Left hindlimb (tissue), 1 donor: ENCODE measurements at places on chromosomes 13 and 19.
A peak's percentile ranks its signal among the peaks of the same experiment; 100 is the strongest.

GRCh38 chr19:43438291-43439031 lies 23.8 kb downstream of the TEX101 start:
- peak; percentile 78 for DNase-seq

- DNase-seq: no peak
These were observed 162.5 kb downstream of the KCTD12 start for GRCh38 chr13:76723551-76724232.

DNA sequence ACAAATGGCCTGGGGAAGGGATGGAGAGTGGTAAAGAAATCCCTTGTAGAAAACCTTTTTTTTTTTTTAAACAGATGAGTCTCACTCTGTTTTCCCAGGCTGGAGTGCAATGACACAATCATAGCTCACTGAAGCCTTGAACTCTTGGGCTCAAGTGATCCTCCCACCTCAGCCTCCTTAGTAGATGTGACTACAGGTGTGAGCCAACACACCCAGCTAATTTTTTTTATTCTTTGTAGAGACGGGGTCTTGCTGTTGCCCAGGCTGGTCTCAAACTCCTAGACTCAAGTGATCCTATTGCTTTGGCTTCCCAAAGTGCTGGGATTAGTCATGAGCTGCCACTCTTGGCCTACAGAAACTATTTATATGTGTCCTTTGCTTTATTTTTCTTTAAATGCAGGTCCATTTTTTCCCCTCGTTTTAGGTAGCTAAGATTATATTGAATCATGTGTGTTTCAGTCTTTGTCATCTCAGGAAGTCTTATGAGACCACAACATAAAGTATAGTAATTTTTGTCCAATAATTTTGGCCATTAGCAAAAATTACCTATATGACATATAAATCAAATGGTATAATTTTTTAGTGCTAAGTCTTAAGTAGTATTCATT lies 10.5 kb downstream of the LPAR6 start:
- DNase-seq: no peak

GRCh38 chr19:50710094-50710493 lies 9.5 kb downstream of the SHANK1 start:
- peak; percentile 34 for DNase-seq

GRCh38 chr19:47729468-47729798 lies 15.9 kb upstream of the NOP53 start:
- DNase-seq: peak; percentile 84

DNA sequence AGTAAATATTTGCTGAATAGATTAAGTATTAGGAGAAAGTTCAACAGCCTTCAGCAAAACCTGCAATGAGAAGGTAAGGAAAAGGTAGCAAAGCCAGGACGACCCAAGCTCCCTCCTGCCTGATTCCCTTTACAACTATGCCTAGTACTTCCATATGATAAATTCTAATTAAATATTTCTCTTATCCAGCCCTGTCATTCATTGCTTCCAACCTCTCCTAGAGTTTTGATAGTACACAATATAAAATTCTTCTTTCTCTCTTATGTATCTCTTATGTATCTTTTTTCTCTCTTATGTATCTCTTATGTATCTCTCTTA lies 187.2 kb downstream of the DCT start:
- no peak for DNase-seq

DNA sequence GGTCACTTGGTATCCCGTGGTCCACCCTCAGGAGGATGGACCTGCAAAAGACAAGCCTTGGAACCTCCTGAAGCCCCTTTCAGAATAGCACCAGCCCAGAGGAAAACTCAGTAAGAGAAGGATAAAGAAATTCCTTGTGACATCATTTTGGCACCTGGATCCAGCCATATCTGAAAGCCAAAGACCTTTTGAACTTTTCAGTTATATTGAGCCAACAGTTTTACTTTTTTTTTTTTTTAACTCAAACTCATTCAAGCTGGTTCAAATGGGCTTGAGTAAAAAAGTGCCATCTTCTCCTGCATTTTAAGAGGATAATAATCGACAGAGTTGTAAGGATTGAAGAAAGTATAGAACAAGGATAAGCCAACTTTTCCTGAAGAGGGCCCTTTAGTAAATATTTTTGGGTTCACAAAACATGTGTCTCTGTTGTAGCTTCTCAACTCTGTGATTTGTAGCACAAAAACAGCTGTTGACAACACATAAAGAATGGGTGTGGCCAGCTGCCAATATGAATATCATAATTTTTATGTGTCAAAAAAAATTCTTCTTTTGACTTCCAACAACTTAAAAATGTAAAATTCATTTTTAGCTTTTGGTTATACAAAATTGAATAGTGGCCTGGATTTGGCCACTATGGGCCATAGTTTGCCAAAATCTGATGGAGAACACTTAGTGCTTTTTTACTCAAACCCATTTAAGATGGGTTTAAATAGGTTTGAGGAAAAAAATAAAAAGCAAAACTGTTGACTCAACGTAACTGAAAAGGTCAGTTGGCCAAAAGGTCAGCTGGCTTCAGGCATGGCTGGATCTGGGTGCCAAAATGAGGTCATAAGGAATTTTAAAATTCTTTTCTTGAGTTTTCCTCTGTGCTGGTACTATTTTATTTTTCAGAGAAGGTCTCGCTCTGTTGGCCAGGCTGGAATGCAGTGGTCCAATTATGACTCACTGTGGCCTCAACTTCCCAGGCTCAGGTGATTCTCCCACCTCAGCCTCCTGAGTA lies 50.7 kb downstream of the ACSBG2 start:
- no peak for DNase-seq

DNA sequence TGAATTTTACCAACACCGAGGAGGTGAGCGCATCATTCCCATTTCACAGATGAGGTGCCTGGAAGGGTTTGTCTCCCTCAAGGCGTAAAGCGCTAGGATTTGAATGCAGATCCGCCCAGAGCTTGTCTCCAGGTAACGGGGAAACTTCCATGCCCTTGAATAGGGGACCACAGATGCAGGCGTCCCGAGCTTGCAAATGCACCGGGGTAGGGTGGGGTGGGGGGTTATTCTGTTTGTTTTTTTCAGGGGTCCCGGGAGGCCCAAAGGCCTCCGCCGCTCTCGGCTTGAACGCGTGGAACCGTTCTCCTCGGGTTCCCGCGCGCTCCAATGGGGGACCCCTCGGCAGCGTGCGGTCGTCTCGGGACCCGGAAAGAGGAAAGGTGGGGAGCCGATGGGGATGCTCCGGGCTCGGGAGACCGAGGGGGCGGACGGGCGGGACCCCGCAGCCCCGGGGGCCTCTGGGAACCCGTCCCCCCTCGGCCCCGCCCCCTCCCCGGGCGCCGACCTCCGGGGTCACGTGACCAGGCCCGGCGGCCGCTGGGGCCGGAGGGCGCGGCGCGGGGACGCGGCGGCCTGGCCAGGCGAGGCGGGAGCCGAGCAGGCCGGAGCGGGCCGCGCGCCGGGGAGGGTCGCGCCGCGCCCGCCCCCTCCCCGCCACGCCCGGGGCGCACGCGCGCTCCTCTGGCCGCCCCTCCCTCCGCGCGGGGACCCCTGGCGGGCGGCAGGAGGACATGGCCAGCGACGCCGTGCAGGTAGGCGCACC lies at the start of gene PKN1:
Gene PKN1, plus strand, starts transcription at position 516 of the 763 bp plus-strand sequence. Its CDS starts 216 bp downstream, at position 732.
- peak; percentile 73 for DNase-seq

DNA sequence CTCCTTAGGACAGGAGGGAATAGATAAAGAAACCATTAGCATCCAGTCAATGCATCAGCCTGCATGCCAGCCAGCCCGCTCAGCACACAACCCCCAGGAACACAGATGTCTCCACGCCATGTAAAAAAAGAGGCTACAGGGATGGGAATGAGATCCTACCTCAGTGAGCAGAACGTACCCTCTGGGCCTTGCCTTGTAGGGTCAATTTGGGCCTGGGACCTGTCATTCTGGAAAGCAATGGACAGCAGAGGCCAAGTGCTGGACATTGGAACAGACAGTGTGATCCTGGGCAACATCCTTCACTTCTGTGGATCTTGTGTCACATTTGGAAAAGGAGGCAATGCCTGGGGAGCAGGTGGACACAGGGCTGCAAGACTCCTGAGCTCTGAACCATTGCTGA lies 26.0 kb downstream of the VSTM2B start:
- DNase-seq: no peak

DNA sequence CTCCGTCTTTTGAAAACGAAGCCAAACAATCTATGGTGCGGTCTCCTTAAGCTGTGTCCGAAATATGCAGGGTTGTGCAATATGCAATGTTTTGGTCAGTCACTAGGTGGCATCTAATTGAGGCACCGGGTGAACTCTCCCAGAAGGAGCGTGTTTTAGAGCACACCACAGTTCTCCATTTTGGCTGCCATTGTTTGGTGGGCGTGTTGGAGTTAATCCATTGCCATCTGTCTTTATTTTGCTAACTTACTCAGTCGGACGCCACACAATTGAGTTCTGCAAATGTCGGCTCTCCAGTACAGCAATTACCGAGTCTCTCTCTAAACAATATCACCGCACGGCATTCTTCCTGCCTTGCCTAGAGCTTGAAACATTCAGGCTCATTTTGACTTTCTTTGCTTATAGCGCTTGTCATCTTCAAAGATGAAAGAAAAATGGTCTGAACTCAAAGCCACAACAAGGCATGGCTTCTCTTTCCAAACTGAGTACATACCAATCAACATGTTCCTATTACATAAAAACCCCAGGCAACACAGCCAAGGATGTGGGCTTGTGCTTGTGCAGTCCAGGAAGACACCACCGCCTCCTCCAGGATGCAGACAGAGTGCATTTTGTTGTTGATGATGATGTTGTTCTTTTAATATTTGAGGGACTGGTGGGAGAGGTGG lies 182.0 kb upstream of the SERP2 start:
- peak; percentile 67 for DNase-seq

DNA sequence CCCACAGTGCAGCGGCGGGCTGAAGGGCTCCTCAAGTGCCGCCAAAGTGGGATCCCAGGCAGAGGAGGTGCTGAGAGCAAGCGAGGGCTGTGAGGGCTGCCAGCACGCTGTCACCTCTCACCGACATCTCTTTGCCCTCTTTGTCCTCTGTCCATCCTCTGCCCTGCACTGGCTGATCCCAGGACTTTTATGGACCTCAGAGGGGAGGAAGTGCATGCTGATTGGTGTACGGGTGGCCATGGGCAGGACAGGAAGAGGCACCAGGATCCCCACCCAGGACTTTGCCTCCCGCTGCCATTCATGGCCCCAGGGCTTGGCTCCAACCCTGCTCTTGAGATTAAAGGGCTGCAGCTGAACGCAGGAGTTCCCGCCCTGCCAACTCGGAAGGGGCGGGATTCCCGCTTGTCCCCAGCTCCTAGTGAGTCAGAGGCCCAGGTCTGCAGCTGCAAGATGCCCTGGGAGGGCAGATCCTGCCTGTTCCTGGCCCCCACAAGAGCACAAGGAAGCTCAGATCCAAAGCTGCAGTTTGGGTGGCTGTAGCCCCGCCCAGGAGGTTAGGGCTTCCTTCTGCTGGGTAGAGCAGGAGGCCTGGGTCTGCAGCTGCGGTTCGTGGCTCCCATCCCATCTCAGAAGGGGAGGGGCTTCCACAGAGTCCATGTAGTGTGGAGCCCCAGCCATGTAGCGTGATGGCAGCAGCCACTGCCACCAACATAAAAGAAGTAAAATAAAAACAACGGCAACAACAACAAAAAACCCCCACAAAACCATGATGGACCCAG lies 1716.7 kb downstream of the SLITRK1 start:
- no peak for DNase-seq

DNA sequence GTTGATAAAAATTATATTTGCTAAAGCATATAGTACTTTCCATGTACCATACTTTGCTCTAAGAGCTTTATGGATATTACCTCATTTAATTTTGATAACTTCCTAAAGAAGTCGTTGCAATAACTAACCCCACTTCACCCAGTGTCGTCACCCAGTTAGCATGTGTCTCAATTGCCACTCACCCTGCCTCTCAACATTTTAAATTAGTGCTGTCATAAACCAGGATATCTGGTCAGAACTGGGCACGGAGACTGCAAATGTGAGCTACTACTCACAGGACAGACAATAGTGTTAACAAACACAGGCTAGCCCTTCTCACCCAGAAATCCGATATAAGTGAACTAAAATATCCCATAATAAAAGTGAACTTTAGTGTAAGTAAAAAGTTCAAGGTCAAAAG lies 430.6 kb downstream of the KLF12 start:
- no peak for DNase-seq

GRCh38 chr13:57653229-57653989 lies 21.9 kb downstream of the PCDH17 start:
- no peak for DNase-seq

DNA sequence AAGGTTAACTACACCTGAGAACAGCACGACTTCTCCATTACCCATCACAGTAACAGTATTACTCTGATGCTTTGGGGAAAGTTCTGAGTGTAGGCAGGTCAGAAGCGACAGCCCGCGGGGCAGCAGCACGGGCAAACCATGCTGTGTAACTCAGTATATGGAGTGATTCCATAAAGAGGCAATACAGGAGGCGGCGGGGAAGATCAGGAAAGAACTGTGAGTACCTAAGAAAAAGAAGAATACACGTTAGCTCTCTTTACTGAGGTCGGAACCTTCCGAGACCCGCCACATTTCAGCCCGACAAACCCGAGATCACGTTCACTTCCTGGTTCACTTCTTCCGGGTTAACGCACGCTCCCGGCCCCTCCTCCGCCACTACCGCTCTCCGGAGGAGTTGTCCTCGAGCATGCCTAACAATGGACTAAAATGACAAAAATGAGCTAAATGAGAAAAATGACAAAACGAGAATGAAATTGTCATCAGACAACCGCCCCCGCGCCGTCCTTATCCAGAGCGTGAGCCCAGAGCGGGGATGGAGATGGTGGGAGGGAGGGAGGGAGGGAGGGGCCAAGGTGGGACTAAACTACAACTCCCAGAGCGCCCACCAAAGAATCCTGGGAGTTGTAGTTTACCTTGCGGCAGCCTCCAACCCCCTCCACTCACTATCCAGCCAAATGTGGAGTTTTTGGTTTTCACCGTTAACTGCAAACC lies at the start of gene MTRF1:
Gene MTRF1, minus strand, starts transcription at position 316 of the 711 bp plus-strand sequence. CDS start 2,669 bp downstream, outside the sequence.
- peak; percentile 90 for DNase-seq

GRCh38 chr19:7646426-7646700 lies 9.5 kb downstream of the STXBP2 start:
- DNase-seq: no peak

DNA sequence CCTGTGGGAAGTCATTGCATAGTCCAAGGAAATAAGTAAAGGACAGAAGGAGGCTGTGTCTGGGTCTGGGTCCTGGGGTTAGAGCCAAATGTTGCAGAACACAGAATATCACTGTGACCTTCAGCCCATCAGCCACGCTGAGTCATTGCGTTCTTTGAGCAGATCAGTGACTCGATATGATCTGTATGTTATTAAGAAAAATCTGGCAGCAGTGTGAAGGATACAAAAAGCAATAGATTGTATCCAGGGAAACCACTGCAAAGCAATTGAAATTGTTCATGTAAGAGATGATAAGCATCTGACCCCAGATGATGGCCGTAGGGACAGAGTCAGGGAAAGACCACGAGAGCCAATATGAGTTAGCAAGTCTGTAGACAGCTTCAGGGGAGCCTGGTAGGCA lies 1575.1 kb upstream of the SLC10A2 start:
- DNase-seq: no peak

- DNase-seq: no peak
These were observed 17.8 kb upstream of the CLN5 start for GRCh38 chr13:76973920-76974617.
